ENCODE measurements at places on chromosomes 5 and 9. TPM values are rescaled to one million over a fixed set of nuclear protein-coding genes. Genes with fewer than 3 reads are reported as not detected.

Gene TSSK1B
- total RNA-seq, result 0.21 TPM

Gene SHB
- total RNA-seq, result 35.7 TPM

Gene CDKN2B
- 36.9 TPM for total RNA-seq

Gene FRMD3
- total RNA-seq, result 0.43 TPM

Gene DBH
- not detected for total RNA-seq

Gene AK8
- total RNA-seq, result 0.48 TPM

Gene UAP1L1
- total RNA-seq, result 13.3 TPM

Gene DPYSL3
- total RNA-seq, result 4.0 TPM

Gene SLC1A1
- total RNA-seq, result 8.2 TPM

Gene SUSD3
- 1.7 TPM for total RNA-seq

Gene PCDHGA3
- total RNA-seq, result under 0.01 TPM

Gene COL15A1
- total RNA-seq, result not detected

Gene TRIM23
- 18.8 TPM for total RNA-seq

Gene SLC36A2
- not detected for total RNA-seq

Gene BAAT
- total RNA-seq, result 0.24 TPM

Gene HACD4
- 5.3 TPM for total RNA-seq

Gene LMNB1
- 4.7 TPM for total RNA-seq

Gene NDST1
- 40.7 TPM for total RNA-seq

Gene GRIN1
- 0.21 TPM for total RNA-seq

Measured in tracheal epithelial cell (primary cell).